ENCODE measurements at places on chromosomes 1 and 21.

- no peak for DNase-seq
Observed at GRCh38 chr1:224805889-224806288, 123.6 kb upstream of the DNAH14 start.

DNA sequence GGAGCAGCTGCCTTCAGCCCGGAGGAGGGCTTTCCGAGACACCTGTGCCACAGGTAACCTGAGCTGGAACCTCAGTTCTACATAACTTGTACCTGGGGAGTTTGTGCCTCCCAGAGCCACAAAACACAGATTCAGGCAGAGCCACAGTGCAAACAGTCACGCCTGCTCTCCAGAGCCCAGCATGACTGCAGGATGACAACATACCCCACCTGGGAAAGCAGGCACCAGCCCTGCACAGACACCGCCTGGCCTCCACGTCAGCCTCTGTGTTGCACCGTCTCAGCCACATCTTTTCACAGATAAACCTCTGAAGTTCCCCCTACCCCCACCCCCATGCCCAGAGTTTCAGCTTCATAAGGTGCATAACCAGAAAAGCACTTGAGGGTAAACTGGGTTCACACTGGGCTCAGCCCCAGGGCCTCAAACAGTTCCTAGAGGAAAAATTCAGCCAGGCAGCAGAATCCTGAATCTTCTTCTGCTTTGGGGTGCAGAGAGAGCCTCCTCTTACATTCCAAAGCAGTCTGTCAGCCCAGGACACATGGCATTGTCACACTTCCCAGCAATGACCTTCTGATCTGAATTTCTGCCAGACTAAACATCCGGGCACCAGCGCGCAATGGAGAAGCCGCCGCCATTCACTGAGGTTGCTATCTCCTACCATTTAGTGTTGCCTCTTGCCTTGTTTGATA lies 229.5 kb downstream of the TOMM20 start:
- DNase-seq = no peak

DNA sequence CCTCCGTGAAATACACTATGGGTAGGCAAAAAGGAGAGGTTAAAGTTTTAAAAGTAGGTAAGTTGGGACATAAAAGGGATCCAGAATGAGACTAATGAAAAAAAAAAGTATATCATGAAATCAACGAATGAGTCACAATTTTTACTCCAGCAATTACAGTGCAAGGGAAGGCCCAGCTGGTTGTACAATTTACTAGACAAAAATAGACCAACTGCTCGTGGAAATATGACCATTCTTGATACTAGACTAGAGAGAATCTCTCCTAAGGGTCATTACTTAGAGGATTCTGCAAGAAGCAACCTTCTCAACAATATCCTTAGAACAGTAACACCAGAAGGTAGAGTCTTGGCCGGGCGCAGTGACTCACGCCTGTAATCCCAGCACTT lies 55.1 kb upstream of the EFHD2 start:
- no peak for DNase-seq

DNA sequence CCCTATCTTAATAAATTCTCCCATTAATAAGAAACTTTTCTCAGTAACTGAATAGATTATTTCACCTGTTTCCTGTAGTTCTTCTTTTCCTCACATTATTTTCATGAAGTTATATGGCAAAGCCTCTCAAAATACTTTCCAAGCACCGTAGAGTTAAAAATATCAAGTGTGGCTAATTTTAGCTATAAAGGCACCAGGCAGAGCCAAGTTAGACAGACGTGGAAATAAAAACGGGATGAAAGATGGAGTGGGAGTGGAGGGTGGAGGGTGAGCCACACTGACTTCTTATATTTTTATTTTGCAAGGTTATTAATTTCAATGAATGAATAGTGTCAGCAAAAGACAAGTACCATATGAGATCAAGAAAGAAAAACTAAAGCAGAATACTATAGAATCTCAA lies 71.7 kb downstream of the ENAH start:
- no peak for DNase-seq

- DNase-seq = no peak
Observed at GRCh38 chr1:207031632-207032264, 808 bp downstream of the C1orf116 start.

- no peak for DNase-seq
Observed at GRCh38 chr21:31180256-31181081, 142.2 kb upstream of the KRTAP19-8 start.

DNA sequence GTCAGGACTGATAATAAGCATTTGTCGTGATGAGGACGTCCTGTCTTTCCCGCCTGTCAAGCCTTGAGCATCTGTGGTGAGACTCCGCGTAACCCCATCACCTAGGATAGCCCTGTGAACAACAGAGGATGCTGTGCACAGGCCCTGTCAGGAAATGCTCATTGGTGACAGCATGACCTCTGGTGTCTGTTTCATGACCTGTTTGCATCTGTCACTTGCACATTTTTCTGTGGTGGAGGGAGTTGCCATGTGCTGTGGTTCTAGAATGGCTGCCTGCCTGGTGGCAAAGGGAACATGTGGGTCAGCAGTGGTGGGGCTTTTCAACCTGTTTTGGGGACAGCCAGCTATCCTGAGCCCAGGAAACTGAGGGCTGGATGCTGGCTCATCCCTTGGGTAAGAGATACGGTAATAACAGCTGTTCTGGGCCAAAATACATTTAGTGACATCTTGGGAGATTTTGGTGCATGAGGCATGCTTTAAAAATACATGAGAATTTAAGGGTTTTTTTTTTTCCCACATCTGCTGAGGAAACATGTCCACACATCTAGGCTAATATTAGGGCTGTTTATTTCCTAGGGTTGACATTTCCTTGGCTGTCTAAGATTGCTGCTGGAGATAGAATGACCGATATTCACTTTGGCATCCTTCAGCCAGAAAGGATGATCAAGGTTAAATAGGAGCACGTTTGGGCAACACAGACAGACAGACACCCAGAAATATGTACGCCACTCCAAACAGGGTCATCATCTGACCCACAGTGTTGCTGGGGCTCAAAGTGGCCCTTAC lies 52.9 kb downstream of the KCNC4 start:
- no peak for DNase-seq

- no peak for DNase-seq
Observed at GRCh38 chr21:36159356-36159921, 2.8 kb downstream of the DOP1B start.

DNA sequence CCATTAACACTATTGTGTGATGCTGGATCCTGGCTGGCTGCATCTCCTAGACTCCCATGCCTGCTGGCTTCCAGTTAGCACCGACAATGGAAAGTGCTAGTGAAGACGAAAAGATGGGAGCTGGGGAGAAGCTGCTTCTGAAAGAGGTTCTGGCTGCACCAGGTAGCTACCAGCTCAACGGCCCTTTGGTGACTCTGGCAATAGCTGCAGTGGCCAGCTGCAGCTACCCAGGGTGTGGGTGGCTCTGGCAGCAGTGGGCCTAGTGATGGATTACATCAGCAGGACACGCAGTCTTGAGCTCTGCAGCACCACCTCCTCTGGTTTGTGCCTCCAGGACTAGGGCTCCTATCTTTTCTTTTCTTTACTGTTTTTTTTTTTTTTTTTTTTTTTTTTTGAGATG lies 662.6 kb downstream of the MATN1 start:
- DNase-seq = no peak

All from memory B cell (primary cell).